Kidney tubule cell (primary cell): ENCODE measurements at places on chromosomes 7 and 10.

- DNase-seq, result peak; percentile 7
Measured at GRCh38 chr7:91019686-91020385, 244.4 kb upstream of the FZD1 start.

DNA sequence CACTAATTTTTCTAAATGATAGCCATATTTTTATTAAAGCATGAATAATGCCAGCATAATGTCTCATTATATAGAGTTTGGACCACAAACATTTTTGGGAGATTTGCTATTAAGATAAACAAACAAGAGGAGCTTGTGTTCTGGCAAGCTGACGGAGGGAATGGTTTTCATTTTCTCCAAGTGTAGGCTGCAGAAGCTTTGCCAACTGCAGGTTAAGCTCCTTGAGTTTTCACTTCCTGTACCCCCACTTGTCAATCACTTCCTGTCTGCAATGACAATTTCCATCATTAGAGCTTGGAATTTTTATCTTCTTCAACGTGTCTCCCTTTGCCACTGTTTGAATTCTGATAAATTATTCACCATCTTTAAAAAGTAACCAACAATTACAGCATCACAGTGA is 13.4 kb downstream of the EBF3 start:
- DNase-seq, result no peak

GRCh38 chr7:139772115-139772514 is 5.7 kb downstream of the HIPK2 start:
- DNase-seq, result no peak

- DNase-seq, result peak; percentile 37
Measured at GRCh38 chr7:2520131-2520760, 672 bp downstream of the LFNG start.

DNA sequence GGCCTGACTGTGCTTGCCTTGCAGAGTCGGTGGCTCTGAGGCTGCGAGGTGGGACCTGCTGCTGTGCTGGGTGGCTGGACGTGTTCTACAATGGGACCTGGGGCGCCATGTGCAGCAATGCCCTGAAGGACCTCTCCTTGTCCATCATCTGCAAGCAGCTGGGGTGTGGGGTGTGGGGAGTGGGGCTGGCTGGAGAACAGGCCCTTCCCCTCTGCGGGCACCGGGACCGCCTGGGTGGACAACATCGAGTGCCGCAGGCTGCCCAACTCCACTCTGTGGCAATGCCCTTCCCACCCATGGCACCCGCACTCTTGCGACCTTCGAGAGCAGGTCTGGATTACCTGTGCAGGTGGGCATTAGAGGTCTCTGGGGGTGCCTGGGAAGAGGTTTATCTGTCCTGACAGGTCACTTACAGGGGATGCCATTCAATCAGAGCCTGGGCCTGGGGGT is 10.9 kb downstream of the SCART1 start:
- DNase-seq, result no peak

GRCh38 chr7:21749378-21749777 is 196.3 kb downstream of the CDCA7L start:
- DNase-seq, result no peak

DNA sequence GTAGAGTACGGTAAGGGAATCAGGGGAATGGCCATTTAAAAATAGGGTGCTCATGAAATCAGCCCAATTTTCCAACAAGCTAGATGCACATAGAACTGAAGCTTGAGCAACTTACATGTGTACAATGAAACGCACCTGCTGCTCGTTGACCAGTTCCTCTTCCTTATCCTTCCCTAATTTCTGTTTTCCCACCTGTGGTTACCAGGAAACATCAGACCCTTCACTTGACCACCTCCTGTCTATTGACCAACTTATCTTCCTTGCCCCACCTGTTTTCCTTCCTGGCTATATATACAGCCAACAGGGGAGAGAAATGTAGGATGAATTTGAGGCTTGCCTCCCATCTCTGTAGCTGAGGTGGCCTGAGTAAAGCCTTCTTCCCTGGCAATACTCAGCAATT is 37.8 kb upstream of the RAPGEF5 start:
- no peak for DNase-seq

DNA sequence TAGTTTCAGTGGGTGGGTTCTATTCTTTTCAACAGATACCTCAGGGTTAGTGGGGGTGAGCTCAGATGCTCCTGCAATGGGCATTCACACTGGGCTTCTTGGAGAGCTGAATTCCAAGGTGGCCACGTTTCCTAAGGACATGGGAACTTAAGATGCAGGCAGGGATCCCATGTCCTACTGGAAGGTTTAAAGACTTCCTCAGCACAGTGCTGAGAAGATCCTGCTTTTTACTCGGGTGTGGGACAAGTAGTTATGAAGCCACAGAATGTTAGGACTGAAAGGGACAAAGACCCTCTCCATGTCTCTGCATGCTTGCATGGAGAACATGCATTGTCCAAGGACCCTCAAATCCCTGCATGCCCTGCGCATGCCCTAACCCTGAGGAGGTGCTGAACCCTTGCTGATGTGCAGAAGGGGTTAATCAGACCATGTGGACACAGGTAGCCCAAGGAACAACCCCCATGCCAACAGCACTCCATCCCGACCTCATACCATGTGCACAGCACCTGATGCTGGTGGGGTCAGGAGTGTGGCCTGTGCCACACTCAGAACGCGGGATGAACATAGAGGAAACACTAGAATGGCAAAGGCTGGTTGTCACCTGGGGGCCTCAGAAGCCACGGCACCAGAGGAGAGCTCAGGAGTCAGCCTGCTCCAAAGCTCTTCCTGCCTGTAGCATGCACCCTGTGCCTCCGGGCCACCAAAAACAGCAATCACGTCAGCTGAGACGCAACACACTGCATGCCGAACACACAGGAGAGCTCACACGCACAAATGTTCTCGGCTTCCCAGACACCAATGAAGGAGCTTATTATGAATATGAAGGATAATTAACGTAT is 15.2 kb downstream of the IL2RA start:
- DNase-seq, result no peak

DNA sequence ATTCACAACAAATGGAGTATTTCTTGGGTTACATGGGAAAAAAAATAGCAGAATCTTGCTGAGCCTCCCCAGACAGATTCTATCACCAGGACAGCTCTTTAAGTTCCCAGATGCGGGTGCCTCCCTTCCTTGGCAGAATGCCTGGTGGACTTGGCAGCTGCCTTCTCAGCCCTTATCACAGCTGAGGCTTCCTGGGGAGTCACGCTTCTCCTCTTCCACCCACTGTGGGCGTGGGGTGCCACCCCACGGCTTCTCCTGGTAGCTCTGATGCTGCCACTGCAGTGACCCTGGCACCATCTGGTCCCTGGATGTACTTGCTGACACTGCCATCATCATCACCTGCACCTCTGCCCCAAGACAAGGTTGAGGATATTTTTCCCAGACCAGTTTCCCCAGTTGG is 16.2 kb upstream of the NME8 start:
- peak; percentile 22 for DNase-seq
